ENCODE measurements at places on chromosomes 13 and 19. TPM values are rescaled to one million over a fixed set of nuclear protein-coding genes. Genes with fewer than 3 reads are reported as not detected.

ZNF540 gene
- 1.2 TPM for total RNA-seq

LDLR gene
- total RNA-seq = 65.6 TPM

ZNF701 gene
- 15.8 TPM for total RNA-seq

UHRF1 gene
- 239 TPM for total RNA-seq

ELSPBP1 gene
- total RNA-seq = not detected

APC2 gene
- 0.13 TPM for total RNA-seq

PABPC3 gene
- total RNA-seq = 0.59 TPM

KIRREL2 gene
- 1.0 TPM for total RNA-seq

LGALS4 gene
- 0.82 TPM for total RNA-seq

ZNF729 gene
- not detected for total RNA-seq

ELANE gene
- not detected for total RNA-seq

SYNE4 gene
- 1.4 TPM for total RNA-seq

Measured in activated CD8-positive, alpha-beta memory T cell treated with anti-CD3 and anti-CD28 coated beads for 36 hours (primary cell).